ENCODE measurements at places on chromosomes 4 and X. TPM values are rescaled to one million over a fixed set of nuclear protein-coding genes. Genes with fewer than 3 reads are reported as not detected.

DNA sequence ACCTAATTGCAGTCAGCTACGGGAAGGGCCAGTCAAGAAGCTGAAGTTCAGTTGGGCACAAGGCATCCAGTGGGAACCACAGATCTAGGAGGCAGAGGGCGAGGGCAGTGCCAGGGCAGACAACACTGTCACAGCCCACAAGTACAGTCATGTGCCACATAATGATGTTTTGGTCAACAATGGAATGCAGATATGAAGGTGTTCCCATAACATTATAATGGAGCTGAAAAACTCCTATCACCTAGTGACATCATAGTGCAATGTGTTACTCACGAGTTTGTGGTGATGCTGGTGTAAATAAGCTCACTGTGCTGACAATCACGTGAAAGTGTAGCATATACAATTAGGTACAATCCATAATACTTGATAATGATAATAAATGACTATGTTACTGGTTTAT is 4.5 kb upstream of the TMEM255A start:
- no peaks in the 10 kb centered on the region for H3K36me3 ChIP-seq
- DNase-seq: no peak
- no peak overlapping the region for H3K4me3 ChIP-seq
- H3K27ac ChIP-seq: no peak overlapping the region

DNA sequence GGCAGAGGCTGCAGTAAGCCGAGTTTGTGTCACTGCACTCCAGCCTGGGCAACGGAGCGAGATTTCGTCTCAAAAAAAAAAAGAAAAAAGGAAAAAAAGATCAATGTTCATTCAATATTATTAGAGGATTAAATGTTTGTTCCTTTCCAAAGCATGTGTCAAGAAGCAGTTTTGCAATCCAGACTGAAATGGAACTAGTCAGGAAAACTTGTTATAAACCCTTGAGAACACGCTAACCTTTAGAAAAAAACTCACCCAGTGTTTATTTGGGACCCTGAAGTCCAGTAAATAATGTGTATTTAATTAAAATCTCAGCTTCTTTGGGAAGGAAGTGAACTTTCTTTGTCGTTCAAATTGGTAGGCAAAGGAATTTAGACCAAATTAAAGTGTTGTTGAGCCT is 16.4 kb upstream of the PRSS12 start:
- no peak overlapping the region for H3K27ac ChIP-seq
- no peaks in the 10 kb centered on the region for H3K27me3 ChIP-seq
- no peak for DNase-seq
- no peaks in the 10 kb centered on the region for H3K4me1 ChIP-seq

GRCh38 chr4:78562687-78563086 is 11.1 kb downstream of the ANXA3 start:
- DNase-seq: no peak
- no peak overlapping the region for H3K4me3 ChIP-seq
- H3K4me1 ChIP-seq: no peaks in the 10 kb centered on the region
- H3K36me3 ChIP-seq: no peaks in the 10 kb centered on the region
- H3K27me3 ChIP-seq: no peaks in the 10 kb centered on the region

GRCh38 chr4:181224852-181225251 is 1018.4 kb upstream of the TENM3 start:
- H3K27me3 ChIP-seq: no peaks in the 10 kb centered on the region
- H3K36me3 ChIP-seq: no peaks in the 10 kb centered on the region
- no peak overlapping the region for H3K4me3 ChIP-seq
- H3K4me1 ChIP-seq: no peaks in the 10 kb centered on the region

GRCh38 chrX:155900765-155901164 is 19.6 kb downstream of the VAMP7 start:
- no peaks in the 10 kb centered on the region for H3K36me3 ChIP-seq
- no peak overlapping the region for H3K4me3 ChIP-seq
- DNase-seq: no peak
- no peaks in the 10 kb centered on the region for H3K4me1 ChIP-seq
- H3K27ac ChIP-seq: no peak overlapping the region
- H3K27me3 ChIP-seq: no peaks in the 10 kb centered on the region

DNA sequence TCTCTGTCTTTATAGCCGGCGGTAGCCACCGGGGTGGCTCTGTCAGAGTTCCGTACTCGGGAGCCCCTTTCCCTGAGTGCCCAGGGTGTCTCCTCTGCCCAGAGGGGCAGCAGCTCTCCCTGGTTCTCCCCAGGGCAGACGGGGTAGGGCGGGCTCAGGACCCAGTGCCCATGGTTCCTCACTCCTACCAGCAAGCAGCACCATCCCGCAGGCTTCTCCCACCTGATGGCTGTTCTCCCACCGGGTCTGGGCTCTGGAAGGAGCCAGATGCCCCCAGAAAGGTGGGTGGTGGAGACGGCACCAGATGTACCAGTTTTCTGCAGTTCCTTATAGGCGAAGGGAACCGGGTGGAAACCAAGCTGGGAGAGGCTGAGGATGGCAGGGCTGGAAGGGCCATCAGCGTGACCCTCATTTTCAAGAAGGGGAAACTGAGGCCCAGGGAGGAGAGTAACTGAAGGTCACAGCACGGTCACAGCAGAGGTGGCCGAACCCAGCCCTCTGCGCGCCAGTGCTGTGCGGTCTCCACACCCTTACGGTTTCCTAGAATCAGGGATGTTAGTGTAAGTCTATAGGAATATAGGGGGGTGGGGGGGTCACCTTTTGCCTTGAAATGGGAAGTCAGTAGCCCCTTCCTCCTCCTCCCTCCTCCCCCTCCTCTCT is 198.7 kb downstream of the AFAP1 start:
- no peak for DNase-seq
- no peaks in the 10 kb centered on the region for H3K27me3 ChIP-seq
- no peaks in the 10 kb centered on the region for H3K36me3 ChIP-seq
- H3K4me3 ChIP-seq: no peak overlapping the region
- no peak overlapping the region for H3K27ac ChIP-seq

- H3K4me3 ChIP-seq: no peak overlapping the region
- no peaks in the 10 kb centered on the region for H3K27me3 ChIP-seq
- H3K4me1 ChIP-seq: no peaks in the 10 kb centered on the region
- H3K27ac ChIP-seq: no peak overlapping the region
- DNase-seq: no peak
Observed at GRCh38 chr4:151934766-151935165, 174.0 kb upstream of the GATB start.

DNA sequence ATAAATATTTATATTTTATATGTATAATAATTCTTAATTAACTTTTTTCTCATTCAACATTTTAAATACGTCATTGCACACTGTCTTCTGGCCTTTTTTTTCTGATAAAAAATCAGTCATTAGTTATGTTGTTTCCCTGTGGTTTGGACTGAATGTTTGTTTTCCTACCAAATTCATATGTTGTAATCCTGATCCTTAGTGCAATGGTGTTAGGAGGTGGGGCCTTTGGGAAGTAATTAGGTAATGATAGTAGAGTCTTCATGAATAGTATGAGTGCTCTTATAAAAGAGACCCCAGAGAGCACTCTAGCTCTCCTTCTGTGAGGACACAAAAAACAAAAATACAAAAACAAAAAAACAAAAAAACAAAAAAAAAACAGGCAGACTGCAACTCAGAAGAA is 117.2 kb downstream of the GASK1B start:
- H3K36me3 ChIP-seq: no peaks in the 10 kb centered on the region
- H3K4me1 ChIP-seq: peaks cover 4% of the 10 kb centered on the region
- no peak for DNase-seq
- H3K27ac ChIP-seq: no peak overlapping the region

DNA sequence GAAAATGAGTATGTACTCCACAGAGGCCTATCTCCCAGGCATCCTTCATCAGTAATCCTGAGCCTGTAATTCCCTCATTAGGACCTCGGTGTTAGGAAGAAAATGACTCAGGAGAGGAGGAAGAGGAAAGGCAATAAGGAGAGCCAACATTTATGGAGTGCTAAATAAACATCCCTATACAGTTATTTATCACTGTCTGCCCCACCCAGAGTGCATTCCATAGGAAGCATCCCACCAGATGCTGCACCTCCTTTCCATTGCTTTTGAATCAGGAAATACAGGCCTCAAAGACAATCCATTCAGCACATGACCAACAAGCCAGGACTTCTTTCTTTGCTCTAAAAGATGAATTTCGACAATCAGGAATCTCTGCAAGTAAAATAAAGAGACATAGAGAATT is 47.6 kb downstream of the USP38 start:
- H3K27ac ChIP-seq: no peak overlapping the region
- no peaks in the 10 kb centered on the region for H3K4me1 ChIP-seq
- H3K27me3 ChIP-seq: no peaks in the 10 kb centered on the region

DNA sequence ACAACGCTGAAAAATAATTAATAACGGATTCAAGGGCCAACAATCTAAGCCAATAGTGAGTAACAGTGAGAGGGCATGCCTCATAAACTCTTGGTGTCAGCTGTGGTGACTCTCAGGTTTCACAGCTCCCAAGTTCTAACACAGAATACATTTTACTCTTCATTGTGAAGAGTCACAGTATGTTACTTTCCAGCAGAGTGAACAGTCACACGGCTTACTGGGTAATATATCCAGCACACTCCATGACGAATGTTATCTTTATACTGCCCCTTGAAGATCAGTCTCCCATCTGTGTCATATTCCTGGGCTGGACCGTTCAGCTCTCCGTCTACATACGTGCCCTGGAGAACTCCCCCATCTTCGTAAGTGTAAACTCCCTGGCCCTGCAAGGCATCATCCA is 23.1 kb downstream of the SETD7 start:
- H3K4me1 ChIP-seq: no peaks in the 10 kb centered on the region
- no peak overlapping the region for H3K27ac ChIP-seq
- peaks cover 1% of the 10 kb centered on the region for H3K36me3 ChIP-seq
- no peak overlapping the region for H3K4me3 ChIP-seq
- no peak for DNase-seq

DNA sequence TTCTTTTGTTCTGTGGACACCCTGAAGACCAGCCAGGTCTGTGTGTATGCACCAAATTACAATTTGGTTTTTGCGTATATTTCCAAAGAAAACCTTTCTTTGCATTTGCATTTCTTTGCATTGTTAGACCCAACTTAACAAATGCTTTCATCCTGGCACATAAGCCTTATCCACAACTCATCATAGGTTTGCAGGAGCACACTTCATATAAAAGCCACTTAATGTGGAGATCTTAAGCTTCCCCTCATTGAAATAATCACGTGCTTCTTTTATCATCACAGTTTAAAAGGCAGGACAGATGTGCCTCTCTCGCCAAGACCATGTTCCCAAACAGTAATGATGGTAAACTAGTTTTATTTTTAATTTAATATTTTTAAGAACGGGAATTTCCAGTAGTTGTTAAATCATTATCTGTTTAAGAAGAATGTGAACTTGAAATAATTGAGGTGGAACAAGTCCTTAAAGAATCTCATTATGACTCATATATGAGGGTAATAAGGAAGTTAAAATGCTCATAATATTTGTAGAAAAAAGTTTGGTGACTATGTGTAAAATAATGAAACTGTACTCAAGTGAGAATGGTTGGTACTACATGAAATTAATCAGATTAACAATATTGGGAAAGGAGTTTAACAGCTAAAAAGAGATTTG is 65.5 kb downstream of the GLRA3 start:
- no peaks in the 10 kb centered on the region for H3K4me1 ChIP-seq
- DNase-seq: no peak
- no peaks in the 10 kb centered on the region for H3K27me3 ChIP-seq
- H3K4me3 ChIP-seq: no peak overlapping the region
- H3K27ac ChIP-seq: no peak overlapping the region
- H3K36me3 ChIP-seq: no peaks in the 10 kb centered on the region

- no peak overlapping the region for H3K27ac ChIP-seq
- H3K4me1 ChIP-seq: peaks cover 3% of the 10 kb centered on the region
- no peak overlapping the region for H3K4me3 ChIP-seq
- no peak for DNase-seq
Observed at GRCh38 chr4:139761461-139761860, 95.8 kb downstream of the MGST2 start.

DNA sequence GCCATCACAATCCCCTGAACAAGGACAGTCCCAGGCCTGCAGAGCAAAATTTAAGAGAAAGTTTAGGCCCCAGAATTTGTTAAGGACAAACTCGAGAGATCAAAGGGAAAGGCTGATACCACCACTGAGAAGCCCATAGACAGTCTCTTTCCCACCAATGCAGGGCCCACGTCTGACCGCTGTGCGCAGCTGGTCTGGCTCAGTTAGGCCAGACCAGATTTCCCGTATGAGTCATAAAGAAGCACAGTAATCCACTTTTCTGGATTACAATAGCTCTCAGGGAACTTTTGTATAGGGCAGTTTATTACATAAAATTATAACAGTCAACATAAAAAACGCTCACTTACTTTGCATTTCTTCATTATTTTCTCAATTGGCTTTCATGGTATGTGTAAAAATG is 259.5 kb downstream of the RCHY1 start:
- H3K36me3 ChIP-seq: no peaks in the 10 kb centered on the region
- DNase-seq: no peak
- no peak overlapping the region for H3K27ac ChIP-seq
- no peak overlapping the region for H3K4me3 ChIP-seq

DNA sequence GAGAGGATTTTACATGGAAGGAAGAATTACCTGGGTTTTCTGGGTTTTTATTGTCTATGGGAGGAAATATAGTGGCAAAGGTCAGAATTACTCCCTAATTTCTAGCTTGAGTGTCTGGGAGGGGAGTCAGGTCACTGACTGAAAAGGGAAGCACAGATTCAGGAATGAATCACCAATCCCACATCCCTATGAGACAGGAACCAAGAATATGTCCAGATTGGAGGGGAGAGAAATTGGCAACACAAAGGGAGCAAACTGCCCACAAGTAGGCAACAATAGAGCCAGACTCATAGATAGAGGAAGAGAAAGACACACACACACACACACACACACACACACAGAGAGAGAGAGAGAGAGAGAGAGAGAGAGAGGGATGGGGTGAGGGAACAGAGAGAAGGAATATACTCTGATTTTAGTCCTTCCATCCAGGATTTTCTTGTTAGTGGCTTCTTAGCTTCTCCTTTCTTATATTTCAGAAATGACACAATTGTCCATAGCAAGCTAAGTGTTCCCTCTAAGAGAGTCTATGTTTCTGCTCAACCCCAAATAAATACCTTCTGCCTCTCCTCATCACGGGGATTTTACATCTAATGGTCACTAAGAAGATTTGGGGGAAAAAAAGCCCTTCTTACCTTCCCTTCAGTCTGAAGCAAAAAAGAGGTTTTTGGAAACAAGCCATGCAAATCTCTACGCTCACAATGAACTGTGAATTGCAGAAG is 12.0 kb downstream of the P2RY10 start:
- no peak overlapping the region for H3K27ac ChIP-seq
- no peaks in the 10 kb centered on the region for H3K4me1 ChIP-seq
- no peaks in the 10 kb centered on the region for H3K36me3 ChIP-seq
- H3K27me3 ChIP-seq: no peaks in the 10 kb centered on the region
- no peak overlapping the region for H3K4me3 ChIP-seq

- DNase-seq: no peak
- H3K4me1 ChIP-seq: no peaks in the 10 kb centered on the region
- no peak overlapping the region for H3K27ac ChIP-seq
- H3K27me3 ChIP-seq: no peaks in the 10 kb centered on the region
- no peak overlapping the region for H3K4me3 ChIP-seq
Observed at GRCh38 chrX:102546828-102547493, 30.4 kb upstream of the TMSB15A start.

The GYPB gene
- 1.5 TPM for total RNA-seq

The COX7B gene
- total RNA-seq: 127 TPM

The P2RY10 gene
- 0.75 TPM for total RNA-seq

The TCEAL2 gene
- total RNA-seq: 21.4 TPM

The F8A1 gene
- 24.6 TPM for total RNA-seq

The FGFRL1 gene
- total RNA-seq: 28.9 TPM

The FAM114A1 gene
- 123 TPM for total RNA-seq

The SCD5 gene
- 11.5 TPM for total RNA-seq
